Chondrocyte (in vitro differentiated cells): ENCODE measurements at places on chromosomes 1 and 21.

- DNase-seq = no peak
Observed at GRCh38 chr1:153494976-153495535, 34.6 kb upstream of the S100A7 start.

GRCh38 chr1:55275151-55275748 lies 60.1 kb upstream of the USP24 start:
- DNase-seq = no peak

DNA sequence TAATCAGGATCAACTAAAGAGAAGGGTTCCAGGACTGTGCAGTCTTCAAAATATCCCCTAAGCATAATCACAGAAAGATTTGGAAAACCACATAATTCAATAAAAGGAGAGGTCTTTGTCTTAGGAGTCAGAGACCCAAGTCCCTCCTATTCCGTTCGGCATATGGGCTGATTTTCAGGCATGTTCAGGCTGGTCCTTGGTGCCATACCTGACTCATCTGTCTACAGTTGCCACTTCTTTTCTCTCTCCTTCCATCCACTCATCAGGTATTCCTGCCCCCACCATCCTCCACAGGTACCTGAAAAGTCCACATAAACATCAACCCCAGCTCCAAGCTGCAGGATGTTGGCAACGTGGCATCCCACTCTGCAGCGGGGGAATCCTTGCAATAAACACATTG lies 29.7 kb upstream of the RPL11 start:
- DNase-seq = no peak

DNA sequence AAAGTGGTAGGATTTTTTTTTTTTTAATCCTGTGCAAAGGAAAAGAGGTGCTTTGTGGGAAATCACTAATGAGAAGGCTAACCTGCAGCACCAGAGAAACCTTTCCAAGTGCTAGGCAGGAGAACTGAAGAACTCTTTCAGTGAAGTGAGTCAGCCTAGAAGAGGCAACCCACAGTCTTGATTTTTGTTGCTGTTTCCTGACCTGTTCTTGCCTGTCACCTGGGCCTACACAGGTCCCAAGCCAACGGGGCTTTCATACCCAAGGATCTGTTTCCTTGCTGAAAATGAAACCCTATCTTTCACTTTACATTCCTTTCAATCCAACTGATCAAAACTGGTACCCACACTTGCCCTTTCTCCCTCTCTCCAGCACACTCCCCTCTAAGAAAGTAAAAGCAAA lies 7.1 kb upstream of the IKBKE start:
- DNase-seq = no peak

GRCh38 chr1:162716123-162716522 lies 74.4 kb upstream of the HSD17B7 start:
- DNase-seq = no peak

- no peak for DNase-seq
Observed at GRCh38 chr1:93598396-93598795, 83.2 kb downstream of the BCAR3 start.

DNA sequence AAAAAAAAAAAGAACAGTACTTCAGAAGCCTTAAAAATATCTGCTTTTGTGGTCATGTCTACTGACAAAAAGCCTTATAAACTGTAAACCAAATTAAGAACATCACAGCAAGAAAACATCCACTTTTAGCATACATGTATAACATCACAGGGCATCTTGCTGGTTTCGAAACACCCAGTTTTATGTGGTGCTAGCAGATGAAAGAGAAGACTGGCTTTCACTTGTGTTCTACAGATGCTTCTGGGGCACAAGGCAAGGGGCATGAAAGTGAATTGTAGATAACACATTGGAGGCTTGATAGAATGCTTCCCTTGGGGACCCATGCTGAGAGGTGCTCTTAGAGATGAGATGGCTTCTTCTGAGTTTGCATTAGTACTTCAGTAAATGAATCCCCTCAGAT lies 543.7 kb upstream of the PKN2 start:
- no peak for DNase-seq

GRCh38 chr1:100397681-100398080 lies 45.4 kb downstream of the CDC14A start:
- DNase-seq = no peak

DNA sequence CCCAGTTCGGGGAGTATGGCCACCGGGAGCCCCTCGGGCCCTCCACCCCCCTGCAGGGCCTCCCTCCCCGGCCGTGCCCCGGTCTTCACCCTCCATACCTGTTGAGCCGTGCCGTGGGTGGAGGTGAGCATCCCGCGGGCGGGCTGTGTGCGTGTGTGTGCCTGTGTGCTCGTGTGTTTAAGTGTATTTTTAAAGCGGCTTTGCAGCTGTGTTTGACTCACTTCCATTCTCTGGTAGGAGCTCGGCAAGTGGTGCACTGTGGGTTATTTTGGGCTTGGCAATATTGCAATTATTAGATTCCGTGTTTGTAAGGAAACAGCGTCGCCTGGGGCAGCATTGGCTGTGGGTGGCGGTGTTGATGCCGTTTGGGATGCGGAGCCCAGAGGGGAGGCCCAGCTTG lies 20.3 kb upstream of the PLCH2 start:
- no peak for DNase-seq

- DNase-seq = no peak
Observed at GRCh38 chr1:175749075-175749474, 5.7 kb upstream of the TNR start.

DNA sequence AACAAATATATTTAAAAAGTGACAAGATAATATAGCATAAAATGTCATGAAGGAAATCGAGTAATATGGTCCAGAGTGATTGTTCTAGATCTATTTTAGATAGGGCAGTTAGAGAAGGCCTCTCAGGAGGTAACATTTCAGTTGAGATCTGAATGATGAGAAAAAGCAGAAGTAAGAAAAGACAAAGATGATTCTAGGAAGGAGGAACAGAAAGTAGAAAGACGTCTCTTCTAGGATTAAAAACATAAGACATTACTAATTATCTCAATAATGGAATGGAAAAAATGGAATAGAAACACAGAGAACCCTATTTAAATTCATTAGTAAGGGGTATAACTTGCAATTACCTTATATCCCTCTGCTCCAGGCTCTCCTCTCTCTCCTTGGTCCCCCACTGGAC lies 130.0 kb upstream of the ZNHIT6 start:
- DNase-seq = no peak

DNA sequence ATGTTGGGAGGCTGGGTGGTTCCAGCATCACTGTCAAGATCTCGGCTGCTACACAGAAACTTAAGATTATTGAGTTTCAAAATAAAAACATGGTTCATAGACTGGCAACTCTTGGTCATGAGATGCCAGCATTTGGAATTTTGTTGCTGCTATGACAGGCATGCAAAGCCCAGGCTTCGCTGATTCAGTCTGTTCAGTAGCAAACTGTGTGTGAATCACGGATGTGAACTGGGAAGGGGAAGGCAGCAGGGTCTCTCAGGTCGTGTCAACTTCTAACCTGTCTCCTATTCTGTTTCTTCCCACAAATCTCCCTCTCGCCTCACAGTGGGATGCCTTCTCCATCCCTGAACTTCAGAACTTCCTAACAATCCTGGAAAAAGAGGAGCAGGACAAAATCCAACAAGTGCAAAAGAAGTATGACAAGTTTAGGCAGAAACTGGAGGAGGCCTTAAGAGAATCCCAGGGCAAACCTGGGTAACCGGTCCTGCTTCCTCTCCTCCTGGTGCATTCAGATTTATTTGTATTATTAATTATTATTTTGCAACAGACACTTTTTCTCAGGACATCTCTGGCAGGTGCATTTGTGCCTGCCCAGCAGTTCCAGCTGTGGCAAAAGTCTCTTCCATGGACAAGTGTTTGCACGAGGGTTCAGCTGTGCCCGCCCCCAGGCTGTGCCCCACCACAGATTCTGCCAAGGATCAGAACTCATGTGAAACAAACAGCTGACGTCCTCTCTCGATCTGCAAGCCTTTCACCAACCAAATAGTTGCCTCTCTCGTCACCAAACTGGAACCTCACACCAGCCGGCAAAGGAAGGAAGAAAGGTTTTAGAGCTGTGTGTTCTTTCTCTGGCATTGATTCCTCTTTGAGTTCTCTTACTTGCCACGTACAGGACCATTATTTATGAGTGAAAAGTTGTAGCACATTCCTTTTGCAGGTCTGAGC lies 25.5 kb downstream of the EIF2D start:
- DNase-seq = no peak

- DNase-seq = no peak
Observed at GRCh38 chr1:227733309-227733705, 1.8 kb downstream of the JMJD4 start.

DNA sequence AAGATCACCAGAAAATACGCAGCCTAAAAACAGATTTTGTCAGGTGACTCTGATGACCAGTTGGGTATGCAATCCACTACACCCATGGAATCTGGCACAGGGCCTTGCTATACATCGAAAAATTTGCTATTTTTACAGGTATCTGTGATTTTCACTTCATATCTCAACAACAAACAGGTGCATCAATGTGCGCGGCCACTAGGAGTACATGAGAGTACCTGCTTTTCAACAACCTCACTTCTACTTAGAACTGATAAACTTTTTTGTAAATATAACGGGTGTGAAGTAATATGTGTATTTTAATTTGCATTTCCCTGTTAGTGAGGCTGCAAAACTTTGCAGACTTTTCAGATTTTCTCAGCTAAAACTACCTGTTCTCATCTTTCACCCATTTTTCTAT lies 80.8 kb downstream of the SLC45A1 start:
- DNase-seq = no peak

- no peak for DNase-seq
Observed at GRCh38 chr1:11602424-11602823, 51.8 kb downstream of the FBXO2 start.

- no peak for DNase-seq
Observed at GRCh38 chr1:66373157-66373591, 160.8 kb upstream of the SGIP1 start.
